ENCODE measurements at places on chromosomes 3 and 15. TPM values are rescaled to one million over a fixed set of nuclear protein-coding genes. Genes with fewer than 3 reads are reported as not detected.

The MYO5C gene
- 5.3 TPM for total RNA-seq

The DUOXA2 gene
- total RNA-seq = not detected

The CACNA2D3 gene
- total RNA-seq = 1.4 TPM

The SCAANT1 gene
- total RNA-seq = not detected

The RAB8B gene
- 21.1 TPM for total RNA-seq

The SNTN gene
- total RNA-seq = not detected

The DAPK2 gene
- total RNA-seq = 4.0 TPM

The SORD gene
- total RNA-seq = 8.7 TPM

The SERPINI1 gene
- 10.1 TPM for total RNA-seq

Data from muscle of leg (tissue), 16 donors.